ENCODE measurements at places on chromosomes 2 and 18. TPM values are rescaled to one million over a fixed set of nuclear protein-coding genes. Genes with fewer than 3 reads are reported as not detected.

Gene STPG4
- not detected for polyA plus RNA-seq

Gene HOXD12
- polyA plus RNA-seq, result not detected

Gene PKDCC
- polyA plus RNA-seq, result 48.4 TPM

Gene CD207
- polyA plus RNA-seq, result 0.03 TPM

Gene ANKRD30B
- polyA plus RNA-seq, result not detected

Gene TWIST2
- 85.2 TPM for polyA plus RNA-seq

Gene CD8B2
- polyA plus RNA-seq, result not detected

Gene ACADL
- polyA plus RNA-seq, result 0.07 TPM

Gene IL1F10
- polyA plus RNA-seq, result not detected

Gene ALPI
- polyA plus RNA-seq, result not detected

Gene UGT1A4
- polyA plus RNA-seq, result not detected

Gene MGAT4A
- polyA plus RNA-seq, result 0.08 TPM

Gene RTP5
- polyA plus RNA-seq, result not detected

Gene C18orf54
- 7.4 TPM for polyA plus RNA-seq

Gene COL4A3
- polyA plus RNA-seq, result 0.05 TPM

Gene CNNM4
- polyA plus RNA-seq, result 3.7 TPM

Gene CAPN13
- polyA plus RNA-seq, result not detected

Gene LIMS3
- polyA plus RNA-seq, result 0.71 TPM

Gene CNGA3
- polyA plus RNA-seq, result 0.03 TPM

Gene FOXI3
- not detected for polyA plus RNA-seq

Gene CARF
- polyA plus RNA-seq, result 7.2 TPM

Gene RAX
- not detected for polyA plus RNA-seq

Gene FHOD3
- 33.5 TPM for polyA plus RNA-seq

Gene ELOA2
- polyA plus RNA-seq, result not detected

Gene RNPEPL1
- 7.9 TPM for polyA plus RNA-seq

Gene NAT8
- polyA plus RNA-seq, result not detected

Gene NRBP1
- polyA plus RNA-seq, result 192 TPM

Gene TXNL4A
- polyA plus RNA-seq, result 101 TPM

Gene EPB41L3
- 3.1 TPM for polyA plus RNA-seq

Gene C2orf15
- polyA plus RNA-seq, result 0.07 TPM

Gene ADI1
- polyA plus RNA-seq, result 69.3 TPM

Gene BZW1
- 296 TPM for polyA plus RNA-seq

Gene MAB21L4
- not detected for polyA plus RNA-seq

Gene ANKRD53
- 0.58 TPM for polyA plus RNA-seq

Gene IAH1
- 127 TPM for polyA plus RNA-seq

Gene NOSTRIN
- polyA plus RNA-seq, result 0.46 TPM

Gene TRPM8
- polyA plus RNA-seq, result 0.49 TPM

Gene DNAJC27
- 5.0 TPM for polyA plus RNA-seq

Gene AMER3
- not detected for polyA plus RNA-seq

Gene CENPA
- 21.2 TPM for polyA plus RNA-seq

Gene ACTG2
- polyA plus RNA-seq, result 600 TPM

Gene FSHR
- polyA plus RNA-seq, result not detected

Gene EDAR
- polyA plus RNA-seq, result not detected

Gene ERCC3
- 47.8 TPM for polyA plus RNA-seq

Gene PLCD4
- 4.1 TPM for polyA plus RNA-seq

Gene STK11IP
- polyA plus RNA-seq, result 5.6 TPM

All from fibroblast of lung (primary cell).